M059J (cell line): ENCODE measurements at places on chromosomes 16 and 17. TPM values are rescaled to one million over a fixed set of nuclear protein-coding genes. Genes with fewer than 3 reads are reported as not detected.

DNA sequence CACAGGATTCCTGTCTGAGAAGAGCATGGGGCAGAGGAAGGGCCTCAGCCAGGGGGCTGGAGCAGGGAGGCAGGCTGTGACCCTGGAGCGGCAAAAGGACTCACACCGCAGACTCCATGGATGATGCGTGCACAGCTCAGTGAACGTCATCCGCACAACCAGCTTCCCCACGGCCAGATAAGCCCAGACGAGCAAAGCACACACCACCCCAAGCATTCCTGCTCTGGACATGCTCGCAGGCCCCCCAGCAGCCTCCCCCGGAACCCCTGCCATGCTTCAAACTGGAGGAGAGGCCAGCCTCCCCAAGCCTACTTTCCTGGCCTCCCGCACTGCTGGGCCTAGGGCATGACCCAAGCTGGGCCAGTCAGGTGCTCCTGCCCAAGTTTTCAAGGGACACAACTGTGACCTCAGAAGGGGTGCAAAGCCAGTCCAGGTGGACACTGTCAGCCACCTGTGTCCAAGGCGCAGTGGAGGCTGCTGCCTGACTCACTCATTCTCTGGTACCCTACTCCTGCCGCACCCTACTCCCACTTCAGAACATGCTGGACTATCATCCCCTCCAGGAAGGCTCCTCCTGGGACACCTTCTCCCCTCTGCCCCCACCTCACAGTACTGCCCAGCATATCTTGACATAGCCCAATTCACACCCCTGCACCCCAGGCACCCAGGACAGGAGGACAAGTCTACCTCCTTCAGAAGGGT, 4.8 kb downstream of the BCAR1 start:
- DNase-seq, result no peak

GRCh38 chr16:64392456-64392855, 729.4 kb downstream of the CDH11 start:
- no peak for DNase-seq

GRCh38 chr16:88533932-88534637, 36.1 kb upstream of the ZC3H18 start:
- peak; percentile 62 for DNase-seq

DNA sequence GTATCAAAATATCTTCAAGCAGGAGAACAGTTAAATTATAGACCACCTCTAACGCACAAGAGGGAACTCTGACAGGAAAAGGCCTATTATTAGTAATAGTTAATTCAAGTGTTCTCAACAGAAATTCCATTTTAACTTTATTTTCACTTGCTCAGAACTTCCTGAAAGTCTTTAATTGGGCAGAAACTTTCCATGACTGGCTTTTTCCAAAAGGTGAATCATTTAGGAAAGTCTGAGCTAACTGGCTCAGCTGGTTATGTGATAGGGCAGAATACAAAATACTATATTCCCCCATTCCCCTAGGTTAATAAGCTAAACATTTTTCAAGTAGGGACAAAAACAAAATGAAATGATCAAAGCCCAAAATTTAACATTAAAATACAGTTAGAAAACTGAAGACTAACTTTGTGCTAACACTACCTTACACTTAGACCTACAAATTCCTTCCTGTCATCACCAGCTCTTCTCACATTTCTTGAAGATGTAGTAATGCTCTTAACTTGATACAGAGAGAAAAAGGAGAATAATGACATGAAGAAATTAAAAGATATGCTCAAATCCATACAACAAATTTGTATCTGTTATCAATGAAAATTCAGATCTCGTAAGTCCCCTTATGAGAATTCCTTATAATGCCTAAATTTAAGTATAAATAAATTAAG, 31.0 kb downstream of the CFDP1 start:
- peak; percentile 75 for DNase-seq

- no peak for DNase-seq
These were observed 259.7 kb downstream of the SEC14L1 start for GRCh38 chr17:77400445-77400870.

CSNK1D gene
- 41.6 and 43.7 TPM in 2 replicates for total RNA-seq

DNA sequence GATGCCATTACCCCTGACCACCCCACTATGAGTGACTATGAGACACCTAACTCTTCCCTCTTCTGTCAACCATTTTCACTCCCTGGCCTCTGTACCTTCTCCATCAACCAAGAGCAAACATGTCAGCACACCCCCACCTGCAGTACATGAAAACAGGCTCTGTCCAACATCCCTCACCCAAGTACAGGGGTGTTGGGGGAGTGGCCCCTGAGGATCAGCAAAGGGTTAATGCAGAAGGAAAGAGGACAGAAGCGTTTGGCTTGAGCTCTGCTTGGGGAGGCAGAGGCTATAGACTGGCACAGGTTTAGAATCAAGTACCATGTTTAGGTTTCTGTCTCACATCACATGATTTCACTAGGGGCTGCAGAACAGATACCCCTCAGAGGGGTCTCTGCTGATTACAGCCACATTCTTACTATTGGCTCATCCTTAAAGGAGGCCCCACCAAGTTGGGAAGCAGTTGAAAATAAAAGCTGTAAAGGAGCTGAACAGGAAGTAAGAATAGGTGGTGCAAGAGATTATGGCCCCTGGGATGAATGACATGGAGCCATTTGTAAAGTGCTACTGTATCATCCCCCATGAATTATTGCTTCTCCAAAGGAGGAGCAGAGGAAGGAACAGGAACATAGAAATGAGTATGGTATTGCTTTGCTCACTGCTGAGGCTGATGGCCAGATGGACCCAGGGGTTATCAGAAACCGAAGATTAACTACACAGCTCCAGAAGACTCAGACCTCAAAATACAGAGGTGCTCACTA, 2.4 kb upstream of the PSMC3IP start:
- no peak for DNase-seq

TMEM88 gene
- total RNA-seq, result 0.49 TPM in 1 of 2 replicates, not detected in the other

- no peak for DNase-seq
These were observed 71.6 kb downstream of the RAI1 start for GRCh38 chr17:17752821-17753321.

- DNase-seq, result no peak
These were observed 192.8 kb upstream of the CHMP6 start for GRCh38 chr17:80798595-80799537.

- DNase-seq, result no peak
These were observed 63.7 kb downstream of the RPH3AL start for GRCh38 chr17:288802-289356.

KCNJ16 gene
- not detected in 2 replicates for total RNA-seq

DNA sequence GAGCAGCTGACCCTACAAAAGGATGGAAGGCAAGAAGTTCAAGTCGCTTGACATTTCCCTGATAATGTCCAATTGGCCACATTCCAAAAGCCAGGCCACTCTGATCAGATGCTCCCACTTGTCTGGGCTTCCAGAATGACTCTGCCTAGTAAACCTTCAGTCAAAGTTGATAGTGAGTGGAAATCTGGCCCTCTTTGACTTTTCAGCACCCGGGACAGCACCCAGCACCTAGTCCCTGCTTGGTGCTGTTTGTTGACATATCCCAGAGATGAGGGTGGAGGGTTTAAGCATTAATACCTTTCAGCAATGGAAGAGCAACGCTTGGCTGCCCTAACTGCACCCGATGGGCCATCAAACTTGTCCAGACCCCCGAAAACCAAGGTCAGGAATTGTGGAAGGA, 131.3 kb downstream of the AIPL1 start:
- peak; percentile 24 for DNase-seq

DNA sequence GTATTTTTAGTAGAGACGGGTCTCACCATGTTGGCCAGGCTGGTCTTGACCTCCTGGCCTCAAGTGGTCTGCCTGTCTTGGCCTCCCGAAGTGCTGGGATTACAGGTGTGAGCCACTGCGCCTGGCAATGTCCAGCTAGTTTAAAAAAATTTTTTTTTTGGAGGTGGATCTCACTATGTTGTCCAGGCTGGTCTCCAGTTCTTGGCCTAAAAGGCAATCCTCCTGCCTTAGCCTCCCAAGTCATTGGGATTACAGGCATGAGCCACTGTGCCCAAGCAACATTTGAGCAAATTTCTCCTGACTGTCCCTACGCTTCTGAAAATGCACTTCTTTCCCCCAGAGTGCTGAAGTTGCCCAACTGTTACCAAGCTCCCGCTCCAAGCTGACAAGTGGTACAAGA, 8.0 kb downstream of the MAP3K14 start:
- DNase-seq, result no peak

DNA sequence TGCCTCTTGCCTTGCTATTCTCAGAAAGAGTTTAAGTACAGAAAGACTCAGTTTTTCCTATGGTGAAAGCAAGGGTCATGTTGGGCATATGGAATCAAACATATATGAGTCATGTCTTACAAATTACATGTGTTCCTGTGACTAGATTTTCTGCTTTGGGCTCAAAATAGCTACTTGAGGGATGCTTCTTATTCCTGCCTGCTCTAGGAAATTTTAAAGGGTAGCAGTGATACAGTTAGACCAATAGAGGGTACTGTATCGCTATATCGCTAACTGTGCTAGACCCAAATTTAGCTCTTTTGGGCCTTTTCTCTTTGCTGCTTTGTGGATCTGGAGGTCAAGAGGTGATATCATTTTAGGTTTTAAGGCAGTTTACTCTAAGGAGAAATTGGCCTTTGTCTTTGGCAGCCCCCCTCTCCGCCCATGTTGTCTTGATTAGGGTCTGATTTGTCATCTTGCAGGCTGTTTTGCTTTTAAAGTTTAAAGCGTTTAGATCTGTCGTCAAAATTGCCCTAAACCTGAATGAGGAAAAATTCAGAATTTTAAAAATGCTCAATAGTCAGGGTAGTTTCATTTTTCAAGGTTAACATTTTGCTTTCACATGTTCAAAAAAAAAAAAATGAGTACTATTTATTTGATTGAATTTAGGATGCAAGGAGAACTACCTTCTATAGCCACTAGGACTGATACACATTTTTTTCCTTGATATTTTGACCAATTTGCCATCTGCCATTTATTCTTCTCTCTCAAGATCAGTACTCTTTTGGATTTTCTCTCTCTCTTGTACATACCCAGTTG, 8.8 kb downstream of the NFATC3 start:
- DNase-seq, result peak; percentile 9

NTN1 gene
- total RNA-seq, result 0.07 TPM in 1 of 2 replicates, not detected in the other

DNA sequence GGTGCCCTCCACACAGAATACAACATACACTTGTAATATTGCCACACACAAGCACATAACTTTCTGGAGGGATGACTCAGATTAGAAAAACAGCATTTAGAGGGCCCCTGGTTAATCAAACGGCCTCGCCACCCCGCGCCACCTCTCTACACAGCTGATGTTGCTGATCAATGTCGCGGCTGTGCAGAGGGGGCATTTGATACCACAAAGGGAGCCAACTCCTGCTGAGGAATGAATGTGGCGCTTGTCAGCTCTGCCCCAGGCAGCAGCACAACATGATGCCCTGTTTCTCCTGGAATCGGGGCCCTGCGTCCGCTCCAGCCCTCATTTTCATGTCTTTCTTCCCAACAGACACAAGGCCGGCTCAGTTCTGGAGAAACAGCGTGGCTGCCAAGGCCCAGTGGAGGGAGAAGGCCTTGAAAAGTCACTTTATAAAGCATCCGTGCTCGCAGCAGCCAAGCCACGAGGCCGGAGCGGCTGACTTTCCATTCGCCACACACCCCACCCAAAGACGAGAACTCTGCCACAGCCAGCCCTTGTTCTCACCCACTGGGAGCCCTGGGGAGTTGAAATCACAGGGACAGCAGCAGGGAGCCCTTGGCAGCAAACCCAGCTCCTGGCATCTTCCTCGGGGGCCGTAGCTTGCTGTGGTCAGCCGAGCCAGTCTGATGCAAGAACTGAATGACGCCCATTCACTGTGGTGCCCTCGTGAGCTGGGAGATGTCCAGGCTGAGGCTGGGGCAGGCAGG, 65.6 kb downstream of the XYLT1 start:
- peak; percentile 86 for DNase-seq

TMEM92 gene
- 0.99 and 5.2 TPM in 2 replicates for total RNA-seq

DNA sequence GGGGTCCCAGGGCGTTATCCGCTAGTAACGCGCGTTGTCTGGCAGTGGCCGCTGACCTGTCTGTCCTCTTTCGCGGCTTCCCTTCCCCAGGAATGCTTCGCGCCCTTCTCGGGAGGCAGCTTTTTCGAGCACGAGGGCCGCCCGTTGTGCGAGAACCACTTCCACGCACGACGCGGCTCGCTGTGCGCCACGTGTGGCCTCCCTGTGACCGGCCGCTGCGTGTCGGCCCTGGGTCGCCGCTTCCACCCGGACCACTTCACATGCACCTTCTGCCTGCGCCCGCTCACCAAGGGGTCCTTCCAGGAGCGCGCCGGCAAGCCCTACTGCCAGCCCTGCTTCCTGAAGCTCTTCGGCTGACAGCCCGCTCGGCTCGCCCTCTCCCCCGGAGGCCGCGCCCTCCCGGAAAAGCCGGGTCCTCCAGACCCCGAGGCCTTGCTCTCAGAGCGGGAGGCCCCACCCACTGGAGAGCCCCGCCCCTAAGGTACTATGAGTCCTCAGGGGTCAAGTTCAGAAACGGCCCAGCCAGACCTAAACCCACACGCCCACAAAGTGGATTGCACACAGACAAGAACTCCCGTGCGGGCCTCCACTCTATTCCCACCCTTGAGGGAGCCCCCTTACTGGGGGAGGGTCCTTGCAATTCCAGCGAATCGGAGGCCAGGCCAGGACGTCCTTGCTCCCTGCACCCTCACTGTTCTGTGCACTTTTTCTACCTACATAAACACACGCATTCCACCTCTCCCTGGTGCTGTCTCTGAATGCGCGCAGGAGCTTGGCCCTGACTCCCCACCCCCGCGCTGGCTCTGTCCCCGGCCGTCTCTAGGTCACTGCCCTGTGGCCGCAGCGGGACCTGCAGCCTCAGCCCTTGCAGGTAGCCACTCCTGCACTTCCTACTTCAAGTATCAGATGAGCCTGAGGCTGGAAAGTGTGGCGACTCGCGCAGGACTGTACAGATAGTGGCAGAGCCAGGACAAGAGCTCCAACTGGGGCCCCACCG, 5.4 kb upstream of the SLC5A2 start:
- DNase-seq, result no peak

GRCh38 chr17:64269687-64270649, 6.9 kb upstream of the TEX2 start:
- DNase-seq, result no peak

DNA sequence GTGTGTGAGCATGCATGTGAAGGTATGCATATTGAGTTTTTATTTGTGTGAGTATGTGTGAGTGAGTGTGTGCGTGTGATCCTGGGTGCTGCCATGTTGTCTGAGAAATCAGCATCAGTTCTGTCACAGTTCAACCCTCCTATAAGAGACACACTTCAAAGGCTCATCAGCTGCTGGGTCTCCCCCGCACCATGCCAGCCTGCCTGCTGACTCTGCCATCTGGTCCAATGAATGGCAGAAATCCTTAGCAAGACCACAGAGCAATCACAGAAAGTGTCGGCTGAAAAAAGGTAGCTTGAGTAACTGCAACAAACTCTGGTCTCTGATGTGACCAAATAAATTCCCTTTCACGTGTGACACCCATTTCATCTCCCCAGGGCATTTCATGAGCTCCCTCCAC, 381.8 kb upstream of the MAF start:
- no peak for DNase-seq

DNA sequence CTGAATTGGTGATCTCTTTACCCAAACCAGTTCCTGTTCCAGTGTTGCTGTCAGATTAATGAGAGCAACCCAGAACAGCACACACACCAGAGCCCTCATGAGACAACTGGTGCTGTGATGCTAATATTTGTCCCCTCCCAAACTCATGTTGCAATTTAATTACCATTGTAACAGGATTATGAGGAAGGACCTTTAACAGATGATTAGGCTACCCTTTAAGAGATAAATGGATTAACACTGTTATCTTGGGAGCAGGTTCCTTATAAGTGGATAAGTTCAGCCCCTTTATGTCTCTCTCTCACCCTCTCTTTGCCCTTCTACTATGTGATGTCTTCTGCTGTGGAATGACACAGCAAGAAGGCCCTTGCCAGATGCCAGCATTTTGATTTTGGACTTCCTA, 1.1 kb upstream of the CCDC182 start:
- DNase-seq, result no peak

ADAD2 gene
- not detected in 2 replicates for total RNA-seq

DNAAF8 gene
- total RNA-seq, result 0.81 and 1.4 TPM in 2 replicates

NDRG4 gene
- 6.5 and 12.3 TPM in 2 replicates for total RNA-seq

SCGB1C2 gene
- not detected in 2 replicates for total RNA-seq
